ENCODE measurements at places on chromosomes 1 and 21. TPM values are rescaled to one million over a fixed set of nuclear protein-coding genes. Genes with fewer than 3 reads are reported as not detected.
A peak's percentile ranks its signal among the peaks of the same experiment; 100 is the strongest.

GRCh38 chr1:195804547-195804946 is 803.7 kb downstream of the KCNT2 start:
- no peaks in the 10 kb centered on the region for H3K4me1 ChIP-seq
- H3K4me3 ChIP-seq: no peak overlapping the region
- DNase-seq: no peak
- no peak overlapping the region for H3K27ac ChIP-seq

Gene RAP1GAP
- not detected for total RNA-seq

Gene GSTM2
- total RNA-seq: 42.5 TPM

- no peak overlapping the region for H3K27ac ChIP-seq
- no peaks in the 10 kb centered on the region for H3K36me3 ChIP-seq
Observed at GRCh38 chr1:36515315-36516138, 32.8 kb upstream of the CSF3R start.

Gene C1QA
- 80.3 TPM for total RNA-seq

DNA sequence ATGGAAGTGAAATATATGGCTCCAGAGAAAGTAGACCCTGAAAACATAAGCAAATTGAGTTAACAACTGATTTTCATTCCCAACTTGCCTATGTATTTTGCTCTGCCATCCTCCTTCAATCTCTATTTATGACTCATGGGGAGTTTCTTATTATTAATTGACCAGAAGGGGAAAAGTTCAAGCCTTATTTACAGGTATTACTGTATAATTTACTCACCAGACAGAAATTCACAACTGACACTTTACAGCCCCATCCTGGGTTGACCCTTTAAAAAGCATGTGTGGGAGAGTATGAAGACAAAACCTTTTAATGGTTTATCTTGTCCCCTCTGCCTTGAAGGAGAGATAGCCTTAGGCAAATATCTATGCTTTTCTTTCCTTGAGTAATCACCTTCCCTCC is 39.8 kb upstream of the C1orf53 start:
- H3K4me3 ChIP-seq: no peak overlapping the region
- no peaks in the 10 kb centered on the region for H3K36me3 ChIP-seq
- DNase-seq: no peak
- no peaks in the 10 kb centered on the region for H3K27me3 ChIP-seq

DNA sequence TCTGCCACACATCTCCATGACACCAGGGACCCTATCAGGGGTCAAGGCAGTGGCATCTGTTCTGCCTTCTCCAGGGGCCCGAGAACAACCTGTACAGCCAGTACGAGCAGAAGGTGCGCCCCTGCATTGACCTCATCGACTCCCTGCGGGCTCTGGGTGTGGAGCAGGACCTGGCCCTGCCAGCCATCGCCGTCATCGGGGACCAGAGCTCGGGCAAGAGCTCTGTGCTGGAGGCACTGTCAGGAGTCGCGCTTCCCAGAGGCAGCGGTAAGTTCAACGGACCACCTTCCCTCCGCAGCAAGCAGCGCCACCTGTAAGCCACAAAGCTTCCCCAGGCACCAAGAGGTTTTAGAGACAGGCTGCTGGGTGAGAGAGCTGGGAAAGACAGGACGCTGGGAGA is 15.9 kb downstream of the MX2 start:
- no peaks in the 10 kb centered on the region for H3K4me1 ChIP-seq
- no peaks in the 10 kb centered on the region for H3K27me3 ChIP-seq
- no peak overlapping the region for H3K27ac ChIP-seq
- H3K4me3 ChIP-seq: no peak overlapping the region

DNA sequence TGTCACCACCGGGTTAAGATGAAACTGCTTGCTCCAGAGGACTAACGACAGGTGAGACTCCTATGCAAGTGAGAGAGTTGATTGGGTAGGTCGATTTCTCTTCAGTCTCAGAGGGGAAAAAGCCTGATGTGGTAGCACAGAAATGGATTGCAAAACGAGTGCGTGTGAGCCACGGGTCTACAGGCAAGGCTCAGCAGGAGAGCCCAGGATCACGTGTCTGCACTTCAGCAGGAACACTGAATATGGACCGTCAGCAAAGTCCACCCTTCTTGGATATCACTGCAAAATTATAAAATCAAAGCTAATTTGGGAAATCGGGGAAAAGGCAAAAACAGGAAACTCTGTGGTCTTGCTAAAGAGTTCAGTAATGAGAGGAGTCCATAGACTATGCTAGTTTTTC is 107.7 kb upstream of the ZNF648 start:
- no peak overlapping the region for H3K4me3 ChIP-seq
- H3K36me3 ChIP-seq: no peaks in the 10 kb centered on the region
- peak; percentile 73 for DNase-seq
- no peaks in the 10 kb centered on the region for H3K27me3 ChIP-seq
- H3K4me1 ChIP-seq: peaks cover 7% of the 10 kb centered on the region
- H3K27ac ChIP-seq: peak overlapping the region; percentile 22

Gene C21orf91
- total RNA-seq: 6.4 TPM

DNA sequence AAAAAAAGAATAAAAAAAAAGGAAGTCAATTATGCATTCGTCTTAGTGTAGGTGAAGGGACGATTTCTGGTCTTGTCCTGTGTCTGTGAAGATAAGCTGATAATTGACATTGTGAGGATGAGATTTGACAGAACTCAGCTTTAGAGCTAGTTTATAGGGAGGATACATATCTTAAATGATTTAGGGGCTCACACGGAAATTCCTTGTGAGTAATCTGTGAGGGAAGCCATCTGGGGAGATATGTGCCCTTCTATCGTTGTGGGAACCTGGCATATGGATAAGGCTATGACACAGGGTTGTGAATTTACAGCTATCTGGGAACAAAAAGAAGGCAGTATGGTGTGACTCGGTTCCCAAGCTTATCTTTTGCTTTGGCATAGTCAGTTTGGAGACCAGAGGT is 71.1 kb downstream of the RABGAP1L start:
- H3K27ac ChIP-seq: no peak overlapping the region
- H3K4me3 ChIP-seq: no peak overlapping the region
- H3K4me1 ChIP-seq: no peaks in the 10 kb centered on the region
- H3K36me3 ChIP-seq: peaks cover 4% of the 10 kb centered on the region
- H3K27me3 ChIP-seq: no peaks in the 10 kb centered on the region
- DNase-seq: no peak

Gene VCAM1
- total RNA-seq: 5.5 TPM

Gene FMO5
- 1.9 TPM for total RNA-seq
